Activated B cell treated with CpG ODN at 0.5 μM for 24 hours (primary cell): ENCODE measurements at places on chromosomes 12 and 14. TPM values are rescaled to one million over a fixed set of nuclear protein-coding genes. Genes with fewer than 3 reads are reported as not detected.

DNA sequence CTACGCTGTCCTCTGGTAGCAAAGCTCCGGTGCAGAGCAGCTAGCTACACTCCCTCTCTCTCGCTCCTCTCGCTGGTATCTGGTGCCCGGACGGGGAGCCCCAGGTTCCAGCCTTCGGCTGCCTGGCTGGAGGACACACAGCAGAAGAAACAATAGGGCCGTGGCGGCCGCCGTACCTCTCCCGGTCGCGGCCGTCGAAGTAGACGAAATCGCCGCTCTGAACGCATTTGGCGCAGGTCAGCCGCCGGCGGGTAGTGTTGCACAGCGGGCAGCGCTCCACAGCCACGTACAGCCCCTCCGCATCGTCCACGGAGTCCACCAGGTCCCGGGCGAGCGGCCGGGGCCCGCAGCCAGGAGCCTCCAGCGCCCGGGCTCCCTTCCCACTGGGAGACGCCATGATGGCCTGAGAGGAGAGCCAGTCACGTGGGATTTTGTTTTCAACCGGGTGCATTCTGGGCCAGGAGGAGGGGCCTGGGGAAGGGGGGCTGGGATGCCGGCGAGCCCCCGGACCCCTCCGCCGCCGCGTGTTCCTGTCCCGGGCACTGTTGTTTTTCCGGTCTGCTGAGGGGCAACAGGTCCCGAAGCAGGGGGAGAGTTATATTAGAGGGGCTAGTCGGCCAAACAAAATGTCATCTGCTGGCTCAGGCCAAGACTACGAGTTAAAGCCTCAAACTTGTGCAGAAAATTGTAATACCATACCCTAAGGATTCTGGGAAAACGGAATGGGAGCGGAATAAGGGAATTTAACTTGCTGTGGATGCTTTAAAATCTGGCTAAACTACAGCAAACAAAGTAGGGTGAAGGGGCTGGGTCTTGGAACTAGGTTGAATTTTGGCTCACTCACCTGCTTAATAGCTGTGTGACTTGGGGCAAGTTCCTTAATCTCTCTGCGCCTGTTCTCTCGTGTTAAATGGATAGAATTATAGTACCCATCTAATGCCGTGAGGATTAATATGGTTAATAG lies at the start of gene ATG14:
Gene ATG14, minus strand, starts transcription at position 405 of the 964 bp plus-strand sequence. Its CDS starts 8 bp downstream, at position 397.
- H3K27ac ChIP-seq: peak within 1 kb of the TSS; percentile 76
- peaks cover 32% of the 10 kb centered on the region for H3K4me1 ChIP-seq
- peaks cover 12% of the 10 kb centered on the region for H3K27me3 ChIP-seq
- peak; percentile 73 for DNase-seq
- H3K4me3 ChIP-seq: peak within 1 kb of the TSS; percentile 93
- peaks cover 4% of the 10 kb centered on the region for H3K36me3 ChIP-seq

DNA sequence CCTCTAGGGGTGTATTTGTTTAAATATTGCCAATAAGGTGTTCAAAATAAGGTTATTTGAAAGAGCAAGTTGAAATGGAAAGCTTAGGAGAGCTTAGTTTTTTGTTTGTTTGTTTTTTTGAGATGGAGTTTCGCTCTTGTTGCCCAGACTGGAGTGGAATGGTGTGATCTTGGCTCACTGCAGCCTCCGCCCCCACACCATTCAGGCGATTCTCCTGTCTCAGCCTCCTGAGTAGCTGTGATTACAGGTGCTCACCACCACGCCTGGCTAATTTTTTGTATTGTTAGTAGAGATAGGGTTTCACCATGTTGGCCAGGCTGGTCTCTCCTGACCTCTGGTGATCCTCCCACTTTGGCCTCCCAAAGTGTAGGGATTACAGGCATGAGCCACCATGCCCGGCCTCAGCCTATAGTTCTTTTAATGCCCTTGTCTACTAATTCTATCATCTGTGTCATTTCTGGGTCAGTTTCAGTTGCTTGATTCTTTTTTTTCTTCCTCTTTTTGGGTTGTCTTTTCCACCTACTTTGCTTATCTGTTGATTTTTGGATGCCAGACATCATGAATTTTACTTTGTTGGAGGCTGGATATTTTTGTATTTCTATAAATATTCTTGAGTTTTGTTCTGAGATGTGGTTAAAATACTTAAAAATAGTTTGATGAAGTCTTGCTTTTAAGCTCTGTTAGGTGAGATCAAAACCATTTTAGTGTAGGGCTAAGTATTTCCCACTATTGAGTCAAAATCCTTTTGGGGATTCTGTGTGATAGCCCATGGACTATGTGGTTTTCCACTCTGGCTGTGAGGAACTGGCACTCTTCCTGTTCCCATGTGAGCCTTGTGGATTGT lies 18.7 kb downstream of the RCOR1 start:
- peak overlapping the region; percentile 67 for H3K27ac ChIP-seq
- peaks cover 60% of the 10 kb centered on the region for H3K4me1 ChIP-seq
- H3K36me3 ChIP-seq: peaks cover 3% of the 10 kb centered on the region
- H3K4me3 ChIP-seq: peak overlapping the region; percentile 39
- no peaks in the 10 kb centered on the region for H3K27me3 ChIP-seq
- DNase-seq: no peak

- no peaks in the 10 kb centered on the region for H3K36me3 ChIP-seq
- H3K4me1 ChIP-seq: peaks cover 9% of the 10 kb centered on the region
- DNase-seq: no peak
- peaks cover 75% of the 10 kb centered on the region for H3K27me3 ChIP-seq
Measured at GRCh38 chr12:53939141-53940108, 794 bp downstream of the HOXC13 start.

DNA sequence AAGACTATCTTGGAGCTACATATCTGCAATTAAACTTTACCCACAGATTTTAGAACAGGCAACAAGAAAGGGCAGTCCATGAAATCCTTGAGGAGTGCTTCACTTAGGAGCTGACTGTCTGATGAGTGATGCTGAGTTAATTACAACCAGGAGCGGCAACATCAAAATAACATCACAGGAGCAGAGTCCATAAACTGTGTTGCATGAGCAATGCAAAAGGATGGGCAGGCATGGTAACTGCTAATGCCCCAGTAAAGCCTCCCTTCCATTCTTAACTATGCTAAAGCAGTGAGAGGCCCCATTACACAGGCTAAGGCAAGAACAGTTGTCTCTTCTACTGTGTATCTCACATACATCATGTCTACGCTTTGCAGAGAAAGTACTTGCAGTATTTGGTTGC lies 156.6 kb downstream of the PAX9 start:
- H3K36me3 ChIP-seq: no peaks in the 10 kb centered on the region
- no peaks in the 10 kb centered on the region for H3K4me1 ChIP-seq

- no peak for DNase-seq
- no peaks in the 10 kb centered on the region for H3K4me1 ChIP-seq
- H3K27ac ChIP-seq: no peak overlapping the region
- H3K4me3 ChIP-seq: no peak overlapping the region
- H3K36me3 ChIP-seq: no peaks in the 10 kb centered on the region
Measured at GRCh38 chr14:55754471-55754870, 174.5 kb downstream of the KTN1 start.

Gene EIF4B
- total RNA-seq: 726 and 733 TPM in 2 replicates

DNA sequence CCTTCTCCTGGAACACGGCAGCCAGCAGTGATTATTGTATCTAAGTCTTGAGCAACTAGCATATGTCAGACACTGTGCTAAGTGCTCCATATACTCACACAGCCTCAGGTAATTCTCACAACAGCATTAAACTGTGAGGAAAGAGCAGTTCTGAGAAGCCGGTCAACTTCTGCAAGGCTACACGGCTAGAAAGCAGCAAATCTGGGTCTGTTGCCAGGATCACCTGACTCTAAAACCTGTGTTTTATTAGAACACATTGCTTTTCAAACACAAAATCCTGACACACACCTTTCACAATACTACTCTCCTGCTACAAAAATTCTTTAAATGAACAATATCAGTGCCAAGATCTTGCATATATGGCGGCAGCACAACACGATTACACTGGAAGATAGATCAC lies 49.8 kb upstream of the CRACR2A start:
- no peak overlapping the region for H3K27ac ChIP-seq
- no peak for DNase-seq
- H3K4me1 ChIP-seq: no peaks in the 10 kb centered on the region

DNA sequence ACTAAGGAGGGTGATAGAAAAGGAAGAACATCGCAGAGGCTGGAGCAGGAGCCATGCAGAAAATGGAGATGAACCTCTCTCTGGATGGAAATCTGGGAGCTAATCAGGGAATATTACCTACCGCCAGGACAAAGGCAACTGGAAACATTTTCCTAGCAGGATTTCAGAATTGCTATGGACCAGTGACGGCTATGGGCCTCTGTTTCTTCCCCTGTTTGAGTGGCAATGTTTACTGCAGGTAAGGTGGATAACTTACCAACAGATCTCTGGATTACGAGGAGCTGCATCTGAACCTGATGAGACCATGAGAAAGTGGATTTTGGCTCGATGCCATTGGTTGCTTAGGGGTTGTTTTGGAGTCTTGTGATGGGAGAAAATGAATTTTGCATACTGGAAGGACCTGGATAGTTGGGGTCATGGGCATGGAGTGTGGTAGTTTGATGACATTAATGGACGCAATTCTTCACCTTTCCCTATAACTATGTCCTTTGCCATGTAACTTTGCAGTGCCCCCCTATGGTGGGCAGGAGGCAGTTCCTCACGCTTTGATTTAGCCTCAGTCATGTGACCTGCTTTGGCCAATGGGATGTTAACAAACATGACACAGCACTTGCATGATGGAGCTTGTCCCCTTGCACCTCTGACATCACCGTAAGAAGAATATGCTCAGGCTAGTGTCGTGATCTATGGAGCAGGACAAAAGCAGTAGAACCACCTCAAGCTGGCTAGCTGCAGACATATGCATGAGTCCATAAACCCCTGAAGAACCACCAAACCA lies 51.1 kb downstream of the CALM1 start:
- no peak overlapping the region for H3K27ac ChIP-seq
- peaks cover 16% of the 10 kb centered on the region for H3K4me1 ChIP-seq
- H3K4me3 ChIP-seq: no peak overlapping the region
- H3K27me3 ChIP-seq: peaks cover 9% of the 10 kb centered on the region
- DNase-seq: no peak

Gene SLC2A3
- 87.9 and 88.9 TPM in 2 replicates for total RNA-seq

- no peaks in the 10 kb centered on the region for H3K27me3 ChIP-seq
- H3K4me1 ChIP-seq: peaks cover 6% of the 10 kb centered on the region
- H3K27ac ChIP-seq: no peak overlapping the region
- no peak overlapping the region for H3K4me3 ChIP-seq
- peaks cover 86% of the 10 kb centered on the region for H3K36me3 ChIP-seq
Measured at GRCh38 chr14:23062002-23062401, 4.7 kb upstream of the CDH24 start.

GRCh38 chr12:127809275-127809674 lies 457.7 kb upstream of the TMEM132C start:
- H3K4me3 ChIP-seq: no peak overlapping the region
- no peaks in the 10 kb centered on the region for H3K4me1 ChIP-seq
- H3K27me3 ChIP-seq: no peaks in the 10 kb centered on the region
- H3K27ac ChIP-seq: no peak overlapping the region
- no peak for DNase-seq
- no peaks in the 10 kb centered on the region for H3K36me3 ChIP-seq

Gene NR1H4
- not detected in 2 replicates for total RNA-seq

Gene SERPINA9
- total RNA-seq: 0.24 and 0.40 TPM in 2 replicates

Gene B4GALNT3
- 0.17 TPM in 1 of 2 replicates, not detected in the other for total RNA-seq

Gene DNAJC22
- not detected in 2 replicates for total RNA-seq

Gene PKP2
- total RNA-seq: not detected in 2 replicates

DNA sequence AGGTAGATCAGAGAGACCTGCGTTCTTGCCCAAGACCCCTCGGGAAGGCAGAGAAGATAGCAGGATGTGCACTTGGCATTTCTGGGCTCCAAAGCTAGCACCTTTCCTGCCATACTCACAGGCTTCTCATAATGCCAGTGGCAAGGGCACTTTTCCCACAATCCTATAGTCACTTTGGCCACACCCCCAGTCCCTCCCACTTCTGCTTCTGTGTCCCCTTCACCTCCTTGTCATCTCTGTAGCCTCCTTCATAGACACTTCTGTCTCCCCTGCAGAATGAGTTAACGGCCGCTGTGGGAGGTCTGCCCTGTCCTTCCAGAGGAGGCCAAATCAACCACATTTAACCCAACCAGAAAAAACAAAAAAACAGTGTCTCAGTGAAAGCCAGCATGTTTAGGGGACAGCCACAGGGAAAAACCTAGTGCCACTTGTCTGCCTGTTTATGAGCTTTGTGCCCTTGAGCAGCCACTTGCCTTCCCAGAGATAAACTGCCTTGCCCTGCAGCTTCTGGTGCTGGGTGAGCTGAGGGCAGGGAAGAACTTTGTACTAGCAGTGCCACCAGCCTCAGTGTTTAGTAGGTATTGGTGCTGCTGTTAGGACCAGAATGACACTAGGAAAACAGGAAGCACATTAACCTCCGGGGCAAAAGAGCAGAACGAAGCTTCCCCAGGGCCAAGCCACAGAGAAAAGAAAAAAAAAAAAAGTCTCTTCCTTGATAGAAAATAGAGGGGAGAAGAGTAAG lies 193.0 kb upstream of the PWP1 start:
- DNase-seq: no peak
- H3K4me3 ChIP-seq: peak overlapping the region; percentile 54
- peak overlapping the region; percentile 74 for H3K27ac ChIP-seq
- H3K4me1 ChIP-seq: peaks cover 60% of the 10 kb centered on the region
- no peaks in the 10 kb centered on the region for H3K27me3 ChIP-seq
- H3K36me3 ChIP-seq: no peaks in the 10 kb centered on the region

GRCh38 chr12:124927201-124928094 lies 13.0 kb upstream of the UBC start:
- H3K4me1 ChIP-seq: peaks cover 32% of the 10 kb centered on the region
- H3K27me3 ChIP-seq: peaks cover 6% of the 10 kb centered on the region
- DNase-seq: peak; percentile 91
- H3K27ac ChIP-seq: peak overlapping the region; percentile 98
- peak overlapping the region; percentile 88 for H3K4me3 ChIP-seq
- H3K36me3 ChIP-seq: peaks cover 10% of the 10 kb centered on the region

Gene LBHD2
- not detected in 2 replicates for total RNA-seq

Gene TMTC3
- 6.3 and 7.4 TPM in 2 replicates for total RNA-seq

Gene RGS6
- not detected in 2 replicates for total RNA-seq

GRCh38 chr12:55728939-55729818 lies at the start of gene CD63:
Gene CD63, minus strand, starts transcription at chr12:55729009. Its CDS starts 668 bp downstream, at chr12:55728341.
- peak within 1 kb of the TSS; percentile 89 for H3K4me3 ChIP-seq
- peak within 1 kb of the TSS; percentile 88 for H3K27ac ChIP-seq
- peaks cover 24% of the 10 kb centered on the region for H3K36me3 ChIP-seq
- peak; percentile 68 for DNase-seq

- peaks cover 53% of the 10 kb centered on the region for H3K36me3 ChIP-seq
- peak overlapping the region; percentile 88 for H3K4me3 ChIP-seq
- H3K4me1 ChIP-seq: peaks cover 54% of the 10 kb centered on the region
- DNase-seq: peak; percentile 71
- no peaks in the 10 kb centered on the region for H3K27me3 ChIP-seq
- peak overlapping the region; percentile 75 for H3K27ac ChIP-seq
Measured at GRCh38 chr12:6869049-6870021, 2.0 kb downstream of the TPI1 start.

Gene PZP
- not detected in 2 replicates for total RNA-seq

DNA sequence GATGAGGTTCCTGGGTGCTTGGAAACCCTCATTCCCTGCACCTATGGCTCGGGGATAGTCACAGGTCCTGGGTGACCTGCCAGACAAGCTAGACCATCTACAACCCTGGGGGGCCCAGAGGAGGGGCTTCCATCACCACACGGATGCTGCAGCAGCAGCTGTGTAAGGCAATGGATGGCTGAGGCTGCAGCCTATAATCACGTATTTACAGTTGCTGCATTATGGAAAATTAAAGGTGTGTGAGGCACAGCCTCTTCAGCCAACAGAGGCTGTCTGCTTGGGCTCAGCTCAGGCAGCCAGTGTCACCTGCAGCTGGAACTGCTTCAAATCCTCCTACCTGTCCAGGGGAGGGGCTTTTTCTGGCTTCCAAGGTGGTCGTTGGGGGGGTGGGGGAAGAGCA lies 268.1 kb downstream of the CACNA1C start:
- H3K27me3 ChIP-seq: peaks cover 15% of the 10 kb centered on the region
- H3K36me3 ChIP-seq: no peaks in the 10 kb centered on the region
- H3K4me3 ChIP-seq: no peak overlapping the region
- H3K27ac ChIP-seq: no peak overlapping the region
- no peak for DNase-seq

GRCh38 chr12:53961025-53961761 lies 6.5 kb downstream of the HOXC12 start:
- no peaks in the 10 kb centered on the region for H3K36me3 ChIP-seq
- no peak for DNase-seq
- H3K27me3 ChIP-seq: peaks cover 80% of the 10 kb centered on the region
